ENCODE measurements at places on chromosomes 7 and 10. TPM values are rescaled to one million over a fixed set of nuclear protein-coding genes. Genes with fewer than 3 reads are reported as not detected.

DNA sequence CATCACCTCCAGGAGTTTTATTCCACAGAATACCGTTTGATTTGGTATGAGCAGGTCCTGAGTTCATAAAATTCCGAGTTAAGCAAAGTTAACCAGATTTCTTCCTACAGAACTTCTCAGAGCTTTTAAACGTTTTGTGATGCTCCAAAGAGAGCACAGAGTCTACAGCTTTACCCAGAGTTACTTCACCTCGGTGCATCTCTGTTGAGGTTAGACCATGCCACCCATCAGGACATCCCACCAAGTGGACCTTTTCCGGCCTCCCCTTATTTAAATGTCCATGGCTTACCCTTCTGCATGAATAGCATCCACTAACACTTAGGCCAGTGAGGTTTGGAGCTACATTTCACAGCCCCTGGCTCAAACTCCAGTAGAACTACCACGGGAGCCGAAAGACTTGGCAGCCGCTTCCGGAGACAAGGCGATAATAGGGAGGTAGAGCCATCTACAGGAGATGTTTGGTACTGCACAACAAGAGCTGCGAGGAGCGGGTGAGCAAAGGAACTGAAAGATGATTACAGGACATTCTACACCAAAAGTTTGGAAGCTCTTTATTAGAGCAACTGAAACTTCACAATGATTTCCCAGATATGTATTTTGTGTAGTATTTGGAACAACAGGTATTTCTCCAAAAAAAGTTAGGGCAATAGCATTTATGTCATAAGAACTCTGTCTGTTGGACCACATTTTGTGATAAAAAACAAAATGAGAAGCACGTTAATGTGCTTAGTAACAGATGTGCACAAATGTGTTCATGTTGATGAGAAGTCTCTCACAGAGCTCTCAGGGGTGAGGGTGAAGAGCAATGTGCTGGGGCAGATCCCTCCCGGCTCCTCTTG, 174.7 kb downstream of the HERPUD2 start:
- H3K4me1 ChIP-seq, result no peaks in the 10 kb centered on the region
- peaks cover 22% of the 10 kb centered on the region for H3K27me3 ChIP-seq
- H3K27ac ChIP-seq, result no peak overlapping the region
- no peak overlapping the region for H3K4me3 ChIP-seq
- H3K36me3 ChIP-seq, result no peaks in the 10 kb centered on the region
- DNase-seq, result peak; percentile 20

DNA sequence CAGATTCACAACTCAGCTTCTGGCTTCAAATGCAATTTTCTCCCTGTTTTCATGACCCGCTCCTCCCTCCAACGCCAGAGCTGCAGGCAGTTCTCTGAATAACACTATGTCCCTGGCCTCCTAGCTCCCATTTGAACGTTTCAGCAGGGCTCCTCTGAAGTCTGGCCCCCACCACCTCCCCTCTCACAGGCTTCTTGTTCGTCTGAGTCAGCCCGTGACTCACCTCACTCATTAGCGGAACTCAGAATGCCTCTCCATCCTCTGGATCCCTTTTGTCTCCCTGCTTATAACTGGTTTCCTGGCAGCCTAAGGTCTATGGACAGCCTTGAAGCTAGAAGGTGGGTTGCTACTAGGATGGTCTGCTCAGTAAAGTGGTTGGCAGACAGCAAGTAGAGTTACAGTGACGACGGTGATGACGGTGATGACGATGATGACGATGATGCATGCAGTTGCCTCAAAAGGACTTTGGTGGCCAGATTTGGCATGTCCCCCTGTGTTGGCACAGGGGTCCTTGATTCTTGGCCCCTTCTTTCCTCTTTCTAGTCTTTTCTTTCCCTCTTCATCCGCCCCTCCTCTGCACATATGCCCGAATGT, 83.3 kb upstream of the MKLN1 start:
- H3K27me3 ChIP-seq, result no peaks in the 10 kb centered on the region
- H3K4me1 ChIP-seq, result peaks cover 18% of the 10 kb centered on the region
- no peak overlapping the region for H3K4me3 ChIP-seq
- H3K27ac ChIP-seq, result peak overlapping the region; percentile 46
- H3K36me3 ChIP-seq, result no peaks in the 10 kb centered on the region
- peak; percentile 95 for DNase-seq

GSAP gene
- 4.1 TPM for total RNA-seq

SAP25 gene
- 1.4 TPM for total RNA-seq
